Vagina (tissue), 2 donors: ENCODE measurements at places on chromosomes 12 and 14.

DNA sequence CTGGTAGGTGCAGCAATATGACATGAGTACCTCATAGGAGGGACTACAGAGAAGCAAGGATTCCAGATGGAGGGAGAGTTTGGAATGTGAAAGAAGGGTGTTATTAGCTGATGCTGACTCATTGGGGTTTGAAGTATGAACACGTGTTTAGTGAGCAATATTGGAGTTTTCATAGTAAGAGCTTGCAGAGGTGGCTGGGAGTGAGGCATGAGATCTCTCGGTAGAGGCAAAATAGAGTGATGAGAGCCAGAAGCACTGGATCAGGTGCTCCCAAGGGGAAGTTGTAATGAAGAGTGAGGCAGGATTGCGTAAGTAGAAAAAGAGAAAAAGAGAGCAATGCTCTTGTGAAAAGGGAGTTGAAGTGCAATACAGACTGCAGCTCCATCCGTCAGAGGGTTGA, 42.1 kb downstream of the MGST1 start:
- no peak for DNase-seq

DNA sequence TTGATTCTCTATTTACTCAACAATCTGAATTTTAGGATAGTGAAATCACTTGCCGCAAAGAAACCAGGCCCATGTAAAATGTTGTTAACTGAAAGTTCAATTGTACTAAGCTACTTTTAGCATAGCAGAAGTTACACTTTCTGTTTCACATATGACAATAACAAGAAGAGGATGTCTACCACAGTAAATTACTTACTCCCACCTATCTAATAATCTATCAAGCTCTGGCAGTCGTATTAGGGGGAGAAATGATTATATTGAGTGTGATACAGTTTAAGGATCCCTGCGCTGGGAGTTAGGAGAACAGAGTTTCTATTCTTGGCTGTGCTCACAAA, 66.5 kb upstream of the CAND1 start:
- DNase-seq = no peak

GRCh38 chr14:83714151-83714550, 1815.8 kb upstream of the FLRT2 start:
- DNase-seq = no peak

DNA sequence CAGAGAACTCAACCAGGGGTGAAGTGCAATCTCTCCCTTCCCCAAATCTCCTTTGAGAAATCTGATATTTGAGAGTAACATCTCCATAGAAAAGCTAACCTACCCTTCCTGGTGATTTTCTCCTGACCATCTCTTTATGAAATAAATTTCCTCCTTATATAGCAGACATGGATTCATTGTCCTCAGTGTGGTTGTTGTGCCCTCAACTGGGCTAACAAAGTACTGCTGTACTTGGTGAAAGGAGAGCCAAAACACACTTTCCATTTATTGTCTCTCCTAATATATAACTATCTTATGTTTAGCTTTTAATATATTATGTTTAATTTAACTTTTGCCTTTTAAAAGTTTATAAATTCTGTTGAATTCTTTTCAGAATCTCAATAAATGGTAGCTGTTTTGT, 65.1 kb upstream of the SLCO1B1 start:
- DNase-seq = no peak

DNA sequence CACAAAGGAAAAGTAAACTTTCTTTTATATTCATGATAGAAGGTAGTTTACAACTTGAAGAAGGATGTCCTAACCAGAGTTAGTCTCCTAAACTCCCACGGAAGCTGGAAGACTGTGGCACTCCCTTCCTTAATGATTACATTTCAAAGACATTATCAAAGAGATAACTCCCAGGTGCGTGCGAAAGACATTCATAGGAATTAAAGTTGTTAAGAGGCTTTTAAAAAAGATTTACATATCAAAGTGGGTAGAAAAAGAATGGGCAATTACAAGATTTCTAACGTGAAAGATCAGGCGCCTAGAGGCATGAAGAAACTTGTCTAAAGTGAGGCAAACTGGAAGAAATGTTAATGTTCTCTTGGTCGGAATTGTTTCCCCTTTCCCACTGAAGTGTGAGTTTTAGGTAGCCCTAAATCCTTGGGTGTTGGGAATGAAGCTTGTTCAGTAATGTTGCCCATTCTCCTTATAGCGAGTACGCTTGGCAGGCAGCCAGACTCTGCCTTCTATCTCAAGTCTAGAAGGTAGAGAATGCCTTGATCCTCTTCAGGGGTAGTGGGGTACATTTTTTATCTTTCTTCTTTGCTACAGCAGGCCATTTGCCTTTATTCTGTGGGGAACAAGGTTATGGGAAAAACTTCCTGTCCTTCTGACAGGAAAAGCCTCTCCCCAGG, 642.0 kb downstream of the SLC6A15 start:
- no peak for DNase-seq

- no peak for DNase-seq
These were observed 210.9 kb downstream of the MED13L start for GRCh38 chr12:116066381-116067230.

GRCh38 chr14:70148351-70148750, 40.4 kb downstream of the SLC8A3 start:
- peak; percentile 22 for DNase-seq

GRCh38 chr14:71321574-71322315, 414.5 kb downstream of the PCNX1 start:
- DNase-seq = no peak

DNA sequence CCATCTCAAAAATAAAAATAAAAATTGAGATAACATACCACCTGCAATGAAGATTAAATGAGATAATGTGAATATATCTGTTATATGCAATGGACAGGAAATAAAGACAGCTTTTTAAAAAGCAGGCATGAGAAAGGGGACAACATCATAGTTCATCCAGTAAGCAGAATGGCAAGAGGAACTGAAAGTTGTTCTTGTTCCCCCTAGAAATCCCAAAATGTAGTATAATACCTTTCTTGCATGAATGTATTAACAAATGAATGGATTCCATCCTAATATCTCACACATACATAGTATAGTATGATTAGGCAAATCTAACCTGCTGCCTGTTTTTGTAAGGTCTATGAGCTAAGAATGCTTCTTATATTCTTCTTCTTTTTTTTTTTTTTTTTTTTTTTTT, 31.4 kb downstream of the FGD6 start:
- no peak for DNase-seq

DNA sequence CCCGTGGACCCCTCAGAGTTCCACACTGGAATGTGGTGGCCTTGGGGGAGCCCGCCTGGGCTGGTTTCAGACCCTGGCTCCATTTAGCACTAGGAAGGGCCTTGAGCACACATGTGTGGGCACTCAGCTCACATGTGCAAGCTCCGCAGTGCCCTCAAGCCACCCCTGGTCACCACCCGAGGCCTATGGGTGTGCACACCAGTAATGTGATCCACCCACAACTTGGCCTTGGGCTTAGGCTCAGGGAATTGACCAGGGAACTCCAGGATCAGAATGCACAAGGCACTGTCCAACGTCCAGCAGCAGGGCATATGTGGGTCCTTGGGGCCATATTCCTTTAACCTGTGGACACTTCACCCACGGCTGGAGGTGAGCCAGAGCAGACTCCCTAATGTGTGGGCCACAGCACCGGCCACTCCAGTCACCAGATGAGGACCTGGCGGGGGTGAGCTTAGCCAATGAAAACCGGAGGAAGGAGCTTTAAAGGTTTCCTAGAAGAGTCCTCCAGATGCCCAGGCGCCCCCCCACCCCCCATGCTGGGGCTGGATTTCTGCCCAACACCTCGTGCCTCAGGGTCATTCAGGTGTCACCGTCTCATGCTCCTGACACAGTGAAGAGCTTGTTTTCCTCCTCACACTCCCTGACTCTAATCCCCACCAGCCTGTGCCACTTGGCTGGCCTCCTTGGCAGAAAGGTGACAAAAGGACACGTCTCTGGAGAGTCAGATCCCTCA, 209.2 kb downstream of the ZFP36L1 start:
- no peak for DNase-seq

DNA sequence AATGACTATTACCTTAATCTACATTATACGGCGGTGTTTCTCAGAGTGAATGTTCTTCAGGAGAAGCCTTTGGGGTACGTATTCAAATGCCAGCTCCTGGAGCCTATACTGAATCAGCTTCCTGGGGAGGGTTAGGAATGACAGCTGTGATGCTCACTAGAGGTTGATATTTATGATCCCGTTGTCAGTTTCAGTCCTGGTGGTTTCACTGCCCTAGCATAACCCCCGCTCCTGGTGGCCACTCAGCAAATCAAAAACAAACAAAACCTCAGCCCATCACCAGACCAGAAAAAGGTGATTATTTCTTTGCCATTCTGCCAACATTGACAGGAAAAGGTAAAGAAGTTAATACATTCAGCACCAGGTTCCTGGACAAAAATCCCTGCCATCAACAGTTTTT, 136.5 kb upstream of the CRY1 start:
- no peak for DNase-seq

- DNase-seq = no peak
These were observed 36.0 kb upstream of the FAR2 start for GRCh38 chr12:29113101-29113500.

DNA sequence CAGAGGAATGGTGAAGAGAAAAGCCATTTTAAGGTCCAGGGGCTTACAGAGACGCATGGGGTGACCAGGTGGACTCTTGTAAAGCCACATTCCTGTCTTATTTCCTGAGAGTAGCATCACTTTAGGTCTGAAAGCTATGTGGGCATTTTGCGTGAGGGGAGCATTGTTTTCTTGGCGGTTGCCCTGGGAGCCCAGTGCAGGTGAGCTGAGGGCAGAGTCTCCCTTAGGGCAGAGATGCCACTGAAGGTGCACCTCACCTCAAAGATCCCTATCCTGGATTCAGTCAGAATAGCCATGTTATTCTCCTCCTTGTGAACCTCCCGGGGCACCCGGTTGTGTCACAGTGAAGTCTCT, 12.4 kb downstream of the GLRX5 start:
- no peak for DNase-seq

DNA sequence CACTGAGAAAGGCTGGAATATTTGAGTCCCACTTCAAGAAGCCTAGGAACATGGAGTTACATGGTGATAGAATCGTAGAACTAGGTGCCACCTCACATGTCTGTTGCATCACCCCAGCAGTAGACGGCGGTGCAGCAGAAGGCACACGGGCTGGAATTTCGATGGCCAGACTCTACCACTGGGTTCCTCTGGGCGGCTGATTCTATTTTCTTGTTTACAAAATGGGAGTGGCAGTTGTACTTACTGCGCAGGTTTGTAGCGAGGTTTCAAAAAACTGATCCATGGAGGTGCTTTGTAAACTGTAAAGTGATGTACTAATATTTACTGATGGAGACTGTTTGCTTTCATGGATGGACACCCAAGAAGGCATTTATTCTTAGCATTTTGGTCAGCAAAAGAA, 45.7 kb downstream of the WDR20 start:
- DNase-seq = no peak

DNA sequence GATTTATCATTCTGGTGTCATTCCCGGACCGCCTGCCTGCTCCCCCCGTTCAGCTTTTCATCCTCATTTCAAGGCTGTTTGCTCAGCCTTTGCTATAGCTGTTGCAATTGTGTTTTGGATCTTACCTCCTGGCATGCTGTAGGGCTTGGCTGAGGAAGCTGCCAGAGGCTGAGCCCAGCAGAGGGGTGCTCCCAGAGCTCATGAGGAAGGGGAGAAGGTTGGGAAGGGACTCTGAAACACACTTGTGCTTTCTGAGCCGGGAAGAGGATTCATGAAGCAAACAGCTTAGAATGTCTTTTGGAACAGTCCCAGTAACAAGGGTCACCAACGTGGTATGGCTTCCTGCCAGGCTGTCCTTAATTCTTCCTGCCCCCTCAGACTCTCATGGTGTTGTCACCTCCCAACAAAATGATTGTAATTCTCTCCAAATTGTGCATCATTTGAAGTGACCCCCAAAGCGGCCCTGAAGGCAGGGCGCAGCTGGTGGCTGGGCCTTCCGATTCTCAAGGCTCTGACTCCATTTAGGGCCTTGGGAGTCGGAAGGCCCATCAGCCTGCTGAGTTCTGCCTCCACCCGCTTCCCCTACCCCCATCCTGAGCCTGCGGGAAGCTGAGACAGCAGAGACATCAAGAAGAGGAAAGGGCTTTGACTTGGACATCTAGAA, 111.9 kb upstream of the ARHGAP5 start:
- DNase-seq = no peak

- no peak for DNase-seq
These were observed 282.1 kb downstream of the RPS29 start for GRCh38 chr14:49303946-49304516.

DNA sequence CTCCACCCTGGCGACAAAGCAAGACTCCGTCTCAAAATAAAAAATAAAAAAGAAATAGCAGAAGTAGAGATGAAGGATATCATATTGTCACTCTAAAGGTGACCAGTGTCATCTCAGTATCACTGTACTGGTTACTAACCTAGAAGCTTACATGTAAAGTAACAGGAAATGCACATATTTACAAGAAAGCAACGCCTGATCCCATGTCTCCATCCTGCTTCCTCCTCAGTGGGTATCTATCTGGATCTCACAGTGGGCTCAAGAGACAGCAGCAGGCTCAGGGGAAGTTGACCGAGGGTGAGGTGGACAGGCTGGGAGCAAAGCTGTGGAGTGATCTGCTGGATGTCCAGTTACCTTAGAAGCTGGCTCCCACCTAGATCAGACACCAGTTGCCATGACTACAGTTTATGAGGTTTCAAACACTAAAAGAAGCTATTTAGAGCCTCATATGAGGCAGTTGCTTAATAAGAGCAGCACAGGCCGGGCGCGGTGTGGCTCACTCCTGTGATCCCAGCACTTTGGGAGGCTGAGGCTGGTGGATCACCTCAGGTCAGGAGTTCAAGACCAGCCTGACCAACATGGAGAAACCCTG, 10.5 kb downstream of the MTRFR start:
- DNase-seq = no peak

- DNase-seq = no peak
These were observed 47.6 kb upstream of the FERMT2 start for GRCh38 chr14:52998376-52999015.

DNA sequence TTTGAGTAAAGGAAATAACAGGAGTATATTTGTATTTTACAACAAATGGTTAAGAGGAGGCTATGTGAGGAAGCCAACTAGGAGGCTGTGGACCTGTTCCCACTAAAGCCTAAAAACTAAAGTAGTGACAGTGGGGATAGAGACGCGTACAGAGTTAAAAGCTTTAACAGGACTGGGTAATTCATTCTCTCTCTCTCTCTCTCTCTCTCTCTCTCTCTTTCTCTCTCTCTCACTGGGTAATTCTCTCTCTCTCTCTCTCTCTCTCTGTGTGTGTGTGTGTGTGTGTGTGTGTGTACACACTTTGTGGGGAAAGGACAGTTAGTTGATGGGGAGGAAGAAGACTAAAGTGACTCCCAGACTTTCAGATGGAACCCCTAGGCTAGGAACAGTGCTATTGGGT, 16.3 kb downstream of the ERC1 start:
- no peak for DNase-seq

DNA sequence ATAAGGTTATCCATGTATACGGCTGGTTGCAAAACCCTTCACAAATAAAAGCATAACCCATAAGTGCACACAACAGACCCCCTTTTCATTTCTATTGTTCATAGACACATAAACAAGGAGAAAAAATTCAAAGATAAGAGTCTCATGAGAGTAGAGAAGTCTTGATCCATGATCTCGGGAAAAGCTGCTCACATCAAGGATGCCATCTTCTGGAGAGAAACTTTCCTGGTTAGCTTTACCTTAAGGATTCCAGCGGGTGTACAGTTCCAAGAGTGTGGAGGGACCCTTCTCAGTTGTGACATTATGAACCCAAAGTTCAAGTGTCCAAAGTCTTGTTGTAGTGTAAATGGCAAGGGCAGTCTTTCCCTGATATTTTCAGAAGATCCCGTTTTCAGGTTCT, 144.5 kb downstream of the LLPH start:
- DNase-seq = no peak

- no peak for DNase-seq
These were observed 167.0 kb downstream of the PPM1H start for GRCh38 chr12:62767946-62768345.

- no peak for DNase-seq
These were observed 138.7 kb upstream of the PLEKHA5 start for GRCh38 chr12:18990856-18991255.
